ENCODE measurements at places on chromosomes 5 and 9. TPM values are rescaled to one million over a fixed set of nuclear protein-coding genes. Genes with fewer than 3 reads are reported as not detected.

Gene PCDHB8
- 0.81 TPM for polyA plus RNA-seq

Gene BTNL9
- 18.7 TPM for polyA plus RNA-seq

Gene PNPLA7
- 0.72 TPM for polyA plus RNA-seq

Gene KLF9
- 0.60 TPM for polyA plus RNA-seq

Gene OR13C5
- not detected for polyA plus RNA-seq

Gene PCDHGB7
- 4.7 TPM for polyA plus RNA-seq

Gene FAM151B
- polyA plus RNA-seq = 5.3 TPM

Gene ADAMTSL2
- 0.85 TPM for polyA plus RNA-seq

Gene ADAMTS16
- polyA plus RNA-seq = 1.3 TPM

Gene PCDHGA12
- polyA plus RNA-seq = 0.56 TPM

Gene NMUR2
- not detected for polyA plus RNA-seq

Gene FLT4
- 0.04 TPM for polyA plus RNA-seq

Gene RAI14
- polyA plus RNA-seq = 6.0 TPM

Gene ANKRD18B
- polyA plus RNA-seq = 2.2 TPM

Gene MTAP
- 7.7 TPM for polyA plus RNA-seq

Gene SCGB3A1
- not detected for polyA plus RNA-seq

Gene ITGA1
- 0.10 TPM for polyA plus RNA-seq

Gene FUT7
- polyA plus RNA-seq = 0.69 TPM

Gene SLC36A3
- polyA plus RNA-seq = not detected

Gene HAVCR1
- not detected for polyA plus RNA-seq

Gene PCDHA6
- polyA plus RNA-seq = 3.6 TPM

Data from neural cell (in vitro differentiated cells).